ENCODE measurements at places on chromosomes 5 and 9.
A peak's percentile ranks its signal among the peaks of the same experiment; 100 is the strongest.

- DNase-seq: no peak
Observed at GRCh38 chr5:36552651-36553393, 53.6 kb upstream of the SLC1A3 start.

- no peak for DNase-seq
Observed at GRCh38 chr9:14935106-14935751, 25.0 kb upstream of the FREM1 start.

DNA sequence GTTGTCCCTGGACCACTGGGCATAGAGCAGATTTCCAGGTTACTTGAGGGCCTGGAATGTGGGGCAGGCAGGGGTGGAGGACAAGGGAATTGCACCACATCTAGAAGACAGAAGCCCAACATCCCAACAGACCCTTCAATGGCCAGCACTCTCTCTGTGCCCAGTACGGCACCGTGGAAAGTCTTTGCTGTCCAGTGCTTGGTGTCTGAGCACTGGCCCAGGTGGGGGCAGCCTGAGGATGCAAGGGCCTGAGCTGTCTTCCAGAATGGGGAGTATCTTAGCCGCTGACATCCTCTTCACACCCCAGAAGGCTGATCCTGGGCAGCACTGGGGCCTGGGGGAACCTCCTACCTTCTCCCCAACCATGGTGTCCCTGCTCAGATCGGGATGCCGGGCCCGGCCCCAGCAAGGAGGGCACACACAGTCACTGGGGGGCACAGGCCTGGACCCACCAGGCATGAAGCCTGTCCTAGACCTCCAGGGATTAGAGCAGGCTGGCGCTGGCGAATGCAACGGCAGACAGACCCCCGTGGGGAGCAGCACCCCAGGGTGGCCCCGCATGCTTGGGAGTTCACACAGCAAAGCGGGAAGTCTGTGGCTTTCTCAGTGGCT lies 40.6 kb upstream of the OLFM1 start:
- DNase-seq: no peak

GRCh38 chr9:86503314-86503713 lies 149.1 kb upstream of the TUT7 start:
- no peak for DNase-seq

- peak; percentile 17 for DNase-seq
Observed at GRCh38 chr5:151896031-151896691, 28.5 kb downstream of the GLRA1 start.

DNA sequence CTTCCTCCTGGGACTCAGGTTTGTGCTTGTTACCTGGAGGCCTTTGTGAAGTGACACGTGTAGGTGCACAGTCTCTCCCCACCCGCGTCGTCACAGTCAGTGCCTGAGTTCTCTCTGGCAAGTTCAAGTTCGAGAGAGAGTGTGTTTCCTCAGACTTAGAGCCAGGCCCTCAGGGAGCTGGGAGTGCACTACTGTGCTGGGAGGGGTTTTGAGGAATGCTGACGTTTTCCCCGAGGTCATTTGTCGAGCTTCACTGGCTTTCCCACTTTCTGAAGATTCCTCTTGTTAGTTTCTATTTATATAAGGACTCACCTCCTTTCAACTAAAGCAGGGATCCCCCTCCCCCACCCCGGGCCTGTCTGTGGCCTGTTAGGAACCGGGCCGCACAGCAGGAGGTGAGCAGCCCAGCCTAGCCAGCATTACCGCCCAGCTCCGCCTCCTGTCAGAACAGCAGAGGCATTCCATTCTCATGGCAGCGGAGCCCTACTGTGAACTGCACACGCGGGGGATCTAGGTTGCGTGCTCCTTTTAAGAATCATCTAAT lies 209.2 kb downstream of the DIRAS2 start:
- DNase-seq: no peak

DNA sequence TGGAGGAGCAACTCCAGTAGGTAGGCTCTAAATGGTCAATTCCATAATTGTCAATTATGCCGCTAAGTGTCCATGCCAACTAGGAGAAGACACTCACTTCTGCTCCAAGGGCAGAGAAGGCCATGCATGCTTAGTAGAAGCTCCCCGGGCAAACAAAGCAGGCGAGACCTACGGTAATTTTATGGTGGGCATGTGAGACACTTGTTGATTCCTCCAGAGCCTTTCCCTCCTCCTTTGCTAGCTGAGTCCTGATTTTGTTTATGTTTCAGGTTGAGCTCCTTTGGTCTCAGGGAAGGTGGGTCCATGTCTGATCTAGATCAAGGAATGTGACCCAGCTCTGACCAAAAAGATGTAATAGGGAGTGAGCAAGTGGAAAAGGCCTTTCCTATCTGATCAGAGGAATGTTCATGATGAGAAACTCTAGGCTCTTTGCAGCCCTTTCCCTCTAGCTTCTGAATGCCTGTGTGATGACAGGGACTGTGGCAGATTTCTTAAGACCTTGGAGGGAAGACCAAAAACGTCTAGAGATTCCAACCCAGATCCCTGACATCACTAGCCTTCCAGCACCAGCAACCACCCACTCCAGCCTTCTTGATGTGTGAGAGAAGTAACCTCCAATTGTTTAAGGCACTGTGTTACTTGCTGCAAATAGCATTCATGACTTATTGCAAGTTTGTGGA lies 7.7 kb upstream of the CPEB4 start:
- DNase-seq: no peak

GRCh38 chr9:134063088-134063570 lies 4.7 kb downstream of the BRD3 start:
- DNase-seq: no peak

- no peak for DNase-seq
Observed at GRCh38 chr9:15294604-15295003, 12.4 kb downstream of the TTC39B start.

DNA sequence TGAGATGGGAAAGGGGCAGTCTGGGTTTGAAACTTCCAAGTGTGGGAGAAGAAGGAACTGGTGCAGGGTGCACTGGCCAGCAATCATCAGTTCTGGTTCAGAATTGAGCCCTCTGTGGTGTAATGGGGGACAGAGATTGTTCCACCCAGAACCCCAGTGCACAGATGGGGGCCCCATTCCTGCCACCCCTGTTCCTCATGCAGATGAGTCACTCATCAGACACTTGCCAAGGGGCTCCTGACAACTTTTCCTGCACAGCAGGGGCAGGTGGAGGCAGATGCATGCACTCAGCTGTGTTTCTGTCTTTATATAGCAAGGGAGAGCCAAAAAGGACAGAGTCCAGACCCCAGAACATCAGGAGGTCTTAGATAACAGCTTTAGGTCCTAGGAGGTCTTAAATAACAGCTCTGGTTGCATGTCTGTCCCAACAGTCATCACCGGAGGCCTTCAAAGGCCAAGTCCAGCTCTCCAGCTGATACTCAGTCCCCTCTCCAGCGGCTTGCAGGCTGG lies 252.9 kb downstream of the HSPA4 start:
- no peak for DNase-seq

DNA sequence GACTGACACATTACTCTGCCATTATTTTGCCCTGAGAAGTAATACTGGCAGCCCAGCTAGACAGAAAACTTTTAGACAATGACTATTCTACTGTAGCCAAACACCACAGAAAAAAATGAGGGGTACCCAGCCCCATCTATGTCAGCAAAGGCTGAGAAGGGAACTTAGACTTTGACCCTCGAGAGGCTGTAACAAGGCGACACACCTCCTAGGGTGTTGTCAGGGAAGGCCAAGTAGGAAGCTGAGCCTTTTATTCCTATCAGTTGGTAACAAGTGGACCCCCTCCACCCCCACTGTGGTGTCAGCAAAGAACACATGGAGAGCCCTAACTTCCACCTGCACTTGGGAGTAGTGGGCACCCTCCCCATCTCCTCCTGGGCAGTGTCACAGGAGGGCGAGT lies 55.6 kb downstream of the SPTLC1 start:
- no peak for DNase-seq

GRCh38 chr5:92525131-92525530 lies 1055.9 kb downstream of the NR2F1-AS1 start:
- DNase-seq: no peak

GRCh38 chr5:128494516-128494915 lies 43.5 kb downstream of the FBN2 start:
- no peak for DNase-seq

GRCh38 chr5:132687995-132688394 lies 14.2 kb downstream of the IL4 start:
- no peak for DNase-seq

GRCh38 chr5:54905942-54906537 lies 79.4 kb downstream of the ESM1 start:
- DNase-seq: peak; percentile 68

- peak; percentile 41 for DNase-seq
Observed at GRCh38 chr5:167642779-167643517, 648.5 kb upstream of the WWC1 start.

- no peak for DNase-seq
Observed at GRCh38 chr9:83471241-83471640, 67.0 kb downstream of the FRMD3 start.

DNA sequence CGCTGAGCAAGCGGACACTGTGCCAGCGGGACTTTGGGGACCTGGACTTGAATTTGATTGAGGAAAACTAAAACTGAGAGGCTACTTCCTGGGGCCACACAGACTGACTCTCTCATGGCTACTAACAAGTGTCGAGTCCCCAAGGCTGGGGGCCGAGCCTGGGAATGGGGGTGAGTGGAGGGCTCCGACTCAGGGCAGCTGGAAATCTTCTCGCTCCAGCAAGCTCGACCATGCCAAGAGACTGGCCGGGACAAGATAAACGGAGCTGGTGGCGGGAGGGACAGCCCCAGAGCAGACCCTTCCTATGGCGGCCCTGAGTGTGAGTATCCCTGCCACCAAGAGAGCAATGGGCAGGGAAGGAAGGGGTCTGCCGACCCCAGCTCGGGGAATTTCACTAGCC lies 5.6 kb upstream of the KDM3B start:
- DNase-seq: no peak

GRCh38 chr9:114397848-114398605 lies 10.2 kb upstream of the AKNA start:
- peak; percentile 94 for DNase-seq

- no peak for DNase-seq
Observed at GRCh38 chr5:158127536-158127935, 268.6 kb upstream of the CLINT1 start.

DNA sequence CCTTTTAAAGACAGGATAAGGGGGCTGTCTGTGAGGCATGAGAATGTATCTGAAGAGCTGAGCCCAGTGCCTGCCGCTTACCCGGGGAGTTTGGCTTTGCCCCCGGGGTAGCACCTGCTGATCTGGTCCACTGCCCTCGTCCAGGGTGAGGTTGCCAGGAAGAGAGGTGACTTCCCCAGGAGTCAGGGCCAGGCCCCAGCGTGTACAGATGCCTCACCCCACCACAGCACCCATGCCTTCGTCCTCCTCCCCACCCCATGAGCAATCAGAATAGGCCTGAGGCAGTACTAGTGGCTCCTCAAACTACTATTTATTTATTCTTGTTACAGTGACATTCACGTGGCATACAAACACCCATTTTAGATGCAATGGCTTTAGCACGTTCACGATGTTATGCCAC lies 15.7 kb upstream of the AIF1L start:
- DNase-seq: no peak

- DNase-seq: no peak
Observed at GRCh38 chr9:126499005-126499910, 114.5 kb upstream of the LMX1B start.

DNA sequence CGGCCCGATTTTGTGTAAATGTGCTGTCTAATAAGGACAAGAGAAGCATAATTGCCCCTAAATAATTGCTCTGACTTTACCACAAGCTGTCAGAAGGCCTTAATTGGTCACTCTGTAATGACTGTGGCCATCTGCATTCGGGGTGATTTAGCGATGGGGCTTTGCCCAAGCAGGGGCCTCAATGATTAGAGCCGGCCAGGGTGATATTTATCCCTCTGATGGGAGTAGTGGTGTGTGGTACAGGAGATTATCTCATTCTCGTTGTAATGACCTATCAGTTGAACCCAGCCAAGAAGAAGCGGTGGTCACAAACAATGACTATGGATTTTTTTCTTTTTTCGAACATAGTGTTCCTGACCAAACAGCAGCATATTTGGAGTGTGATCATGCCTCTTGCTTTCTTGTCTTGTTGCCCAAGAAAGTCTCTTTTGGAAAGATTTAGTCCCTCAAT lies 72.0 kb upstream of the SAP30L start:
- no peak for DNase-seq

- DNase-seq: no peak
Observed at GRCh38 chr5:180396926-180397325, 43.8 kb upstream of the GFPT2 start.

DNA sequence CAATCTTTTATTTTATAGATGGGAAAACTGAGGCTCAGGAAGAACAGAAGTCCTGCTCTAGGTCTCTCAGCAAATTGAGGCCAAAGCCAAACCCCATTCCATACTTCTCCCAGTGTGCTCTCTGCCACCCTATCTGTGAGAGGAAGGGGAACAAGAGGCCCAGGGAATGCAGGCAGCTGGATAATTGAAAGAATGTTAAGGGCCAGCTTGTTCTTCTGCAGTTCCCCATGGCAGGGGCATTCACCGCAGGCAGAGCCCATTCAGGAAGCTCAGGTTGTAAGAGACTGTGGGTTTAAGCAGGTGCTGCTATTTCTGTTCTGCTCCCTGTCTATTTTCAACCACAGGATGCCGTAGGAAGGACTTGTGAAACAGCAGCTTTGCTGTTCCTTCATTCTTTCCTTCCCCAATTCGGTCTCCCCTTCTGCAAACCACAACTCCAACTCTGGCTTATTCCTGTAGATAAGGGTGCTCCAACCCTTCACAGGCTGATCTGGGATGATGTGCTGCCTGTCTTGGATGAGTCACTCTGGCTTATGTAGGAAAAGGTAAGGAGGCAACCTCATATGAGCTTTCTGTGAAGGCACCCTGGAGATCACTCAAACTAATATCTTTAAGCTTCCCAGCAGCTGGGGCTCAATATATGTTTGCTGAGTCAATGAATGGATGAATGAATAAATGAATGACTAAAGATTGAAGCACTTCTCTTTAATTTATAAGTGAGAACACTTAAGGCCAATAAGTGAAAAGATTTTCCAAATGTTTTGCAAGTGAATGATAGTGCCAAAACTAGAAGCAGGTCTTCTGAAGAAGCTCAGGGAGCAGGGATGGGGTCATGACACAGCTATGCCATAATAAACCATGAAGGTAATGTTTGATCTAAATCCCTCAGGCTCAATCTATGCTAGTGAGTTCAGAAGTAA lies 377.6 kb downstream of the BRINP1 start:
- DNase-seq: no peak

GRCh38 chr9:121298016-121298538 lies 30.1 kb downstream of the GSN start:
- DNase-seq: no peak

GRCh38 chr5:93371893-93372292 lies 209.1 kb downstream of the NR2F1-AS1 start:
- DNase-seq: no peak

GRCh38 chr5:98581112-98581997 lies 192.1 kb upstream of the RGMB start:
- DNase-seq: no peak
